ENCODE measurements at places on chromosomes 6 and 20. TPM values are rescaled to one million over a fixed set of nuclear protein-coding genes. Genes with fewer than 3 reads are reported as not detected.

The FERMT1 gene
- 2.6 TPM for total RNA-seq

The PDE10A gene
- total RNA-seq = 15.8 TPM

DNA sequence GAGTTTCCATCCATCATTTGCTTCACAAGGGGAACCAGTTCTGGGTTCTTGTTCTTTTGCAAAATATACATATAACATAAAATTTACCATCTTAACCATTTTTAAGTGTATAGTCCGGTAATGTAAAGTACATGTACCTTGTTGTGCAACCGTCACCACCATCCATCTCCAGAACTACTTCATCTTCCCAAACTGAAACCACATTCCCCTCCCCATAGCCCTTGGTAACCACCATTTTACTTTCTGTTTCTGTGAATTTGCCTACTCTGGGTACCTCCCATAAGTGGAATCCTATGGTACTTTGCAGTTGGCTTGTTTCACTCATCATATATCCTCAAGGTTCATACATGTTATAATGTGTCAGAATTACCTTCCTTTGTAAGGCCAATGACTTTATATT is 70.3 kb upstream of the DSP start:
- DNase-seq = no peak

The LTB gene
- total RNA-seq = 0.40 TPM

- DNase-seq = peak; percentile 77
Observed at GRCh38 chr20:44080064-44080463, 106.9 kb downstream of the JPH2 start.

GRCh38 chr6:84422380-84422968 is 195.0 kb upstream of the CEP162 start:
- peak; percentile 64 for DNase-seq

- no peak for DNase-seq
Observed at GRCh38 chr6:169954977-169955376, 203.6 kb downstream of the ERMARD start.

The TMEM151B gene
- total RNA-seq = not detected

The MICB gene
- 2.1 TPM for total RNA-seq

DNA sequence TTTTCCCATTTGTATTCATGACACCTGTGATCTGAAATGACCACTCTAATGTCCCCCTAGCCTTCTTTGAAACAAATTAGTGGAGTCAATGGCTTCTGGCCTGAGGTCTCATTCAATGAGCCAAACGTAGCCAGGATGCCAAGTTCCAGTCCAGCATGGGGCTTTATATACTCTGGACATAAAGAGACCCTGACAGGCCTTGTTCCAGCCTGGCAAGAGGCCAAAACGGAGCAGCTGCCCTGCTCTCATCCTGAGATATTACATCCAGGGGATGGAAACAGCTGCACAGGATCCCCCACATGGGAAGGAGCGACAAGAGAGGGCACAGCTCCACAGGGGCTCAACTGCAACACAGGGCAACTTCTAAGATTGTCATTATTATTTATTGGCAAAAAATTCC is 437.8 kb downstream of the CDH26 start:
- no peak for DNase-seq

The FKBP1C gene
- total RNA-seq = 0.52 TPM

The FILIP1 gene
- total RNA-seq = 41.5 TPM

The KCNQ2 gene
- not detected for total RNA-seq

DNA sequence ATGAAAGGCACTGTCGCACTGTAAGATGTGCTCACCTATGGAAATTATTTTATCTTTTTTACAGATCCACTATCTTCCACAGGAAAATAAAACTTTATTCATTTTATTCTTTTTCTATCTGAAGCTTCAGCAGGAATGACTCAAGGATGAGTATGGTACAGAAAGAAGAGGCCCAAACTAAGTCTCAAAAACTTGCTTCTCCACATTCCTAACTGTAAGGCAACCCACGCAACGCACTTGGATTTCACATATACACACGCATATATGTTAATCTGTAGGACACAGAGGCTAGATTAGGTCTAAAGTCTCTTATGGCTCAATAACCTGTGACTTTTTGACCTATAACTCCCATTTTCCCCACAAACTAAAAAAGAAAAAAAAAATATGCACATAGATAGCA is 81.9 kb downstream of the RALGAPA2 start:
- no peak for DNase-seq

DNA sequence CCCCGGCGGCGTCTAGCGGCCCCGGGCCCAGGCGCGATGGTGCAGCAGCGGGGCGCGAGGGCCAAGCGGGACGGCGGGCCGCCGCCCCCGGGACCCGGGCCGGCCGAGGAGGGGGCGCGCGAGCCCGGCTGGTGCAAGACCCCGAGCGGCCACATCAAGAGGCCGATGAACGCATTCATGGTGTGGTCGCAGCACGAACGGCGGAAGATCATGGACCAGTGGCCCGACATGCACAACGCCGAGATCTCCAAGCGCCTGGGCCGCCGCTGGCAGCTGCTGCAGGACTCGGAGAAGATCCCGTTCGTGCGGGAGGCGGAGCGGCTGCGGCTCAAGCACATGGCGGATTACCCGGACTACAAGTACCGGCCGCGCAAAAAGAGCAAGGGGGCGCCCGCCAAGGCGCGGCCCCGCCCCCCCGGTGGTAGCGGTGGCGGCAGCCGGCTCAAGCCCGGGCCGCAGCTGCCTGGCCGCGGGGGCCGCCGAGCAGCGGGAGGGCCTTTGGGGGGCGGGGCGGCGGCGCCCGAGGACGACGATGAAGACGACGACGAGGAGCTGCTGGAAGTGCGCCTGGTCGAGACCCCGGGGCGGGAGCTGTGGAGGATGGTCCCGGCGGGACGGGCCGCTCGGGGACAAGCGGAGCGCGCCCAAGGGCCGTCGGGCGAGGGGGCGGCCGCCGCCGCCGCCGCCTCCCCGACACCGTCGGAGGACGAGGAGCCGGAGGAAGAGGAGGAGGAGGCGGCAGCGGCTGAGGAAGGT is 715 bp downstream of the SOX12 start:
- DNase-seq = peak; percentile 82

- no peak for DNase-seq
Observed at GRCh38 chr6:52532457-52532856, 44.4 kb downstream of the TRAM2 start.

DNA sequence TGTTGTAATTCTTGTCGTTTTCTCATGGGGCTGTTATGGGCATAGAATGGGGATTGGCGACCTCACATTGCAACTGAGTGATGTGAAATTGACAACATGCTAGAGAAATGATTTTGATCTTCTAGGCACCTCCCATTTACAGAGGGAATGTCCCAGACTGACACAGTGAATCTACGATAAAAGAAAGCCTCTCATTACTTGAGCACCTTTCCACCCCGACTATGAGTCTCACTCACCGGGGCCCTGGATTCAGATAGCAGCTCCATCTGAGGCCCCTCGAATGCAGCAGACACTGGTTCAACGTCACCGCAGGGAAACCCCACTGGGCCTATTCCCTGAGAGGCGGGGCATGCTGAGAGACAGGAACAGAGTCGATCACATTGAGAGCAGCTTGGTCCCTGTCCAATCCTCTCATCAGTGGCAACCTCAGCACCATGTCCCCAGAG is 49.1 kb downstream of the NFATC2 start:
- no peak for DNase-seq

GRCh38 chr6:116011520-116011919 is 49.2 kb downstream of the FRK start:
- DNase-seq = no peak

The PLTP gene
- 14.2 TPM for total RNA-seq

DNA sequence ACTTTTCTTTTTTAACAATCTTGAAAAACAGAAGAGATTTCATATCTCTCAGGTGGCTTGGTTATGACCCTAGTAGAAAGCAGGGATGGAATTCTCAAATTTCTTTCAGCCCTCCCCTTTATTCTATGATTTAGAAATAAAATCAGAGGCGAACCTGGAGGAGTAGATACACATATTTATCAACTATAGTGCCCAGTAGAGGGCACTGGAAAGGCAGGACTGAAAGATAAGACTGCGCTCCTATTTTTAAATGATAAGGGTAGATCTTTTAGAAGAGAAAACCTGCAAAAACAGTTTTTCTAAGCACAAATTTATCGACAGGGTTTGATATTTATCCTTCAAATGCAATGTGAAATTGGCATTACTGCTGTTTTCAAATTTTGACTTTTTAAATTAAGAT is 1296.6 kb downstream of the EPHA7 start:
- DNase-seq = peak; percentile 40

DNA sequence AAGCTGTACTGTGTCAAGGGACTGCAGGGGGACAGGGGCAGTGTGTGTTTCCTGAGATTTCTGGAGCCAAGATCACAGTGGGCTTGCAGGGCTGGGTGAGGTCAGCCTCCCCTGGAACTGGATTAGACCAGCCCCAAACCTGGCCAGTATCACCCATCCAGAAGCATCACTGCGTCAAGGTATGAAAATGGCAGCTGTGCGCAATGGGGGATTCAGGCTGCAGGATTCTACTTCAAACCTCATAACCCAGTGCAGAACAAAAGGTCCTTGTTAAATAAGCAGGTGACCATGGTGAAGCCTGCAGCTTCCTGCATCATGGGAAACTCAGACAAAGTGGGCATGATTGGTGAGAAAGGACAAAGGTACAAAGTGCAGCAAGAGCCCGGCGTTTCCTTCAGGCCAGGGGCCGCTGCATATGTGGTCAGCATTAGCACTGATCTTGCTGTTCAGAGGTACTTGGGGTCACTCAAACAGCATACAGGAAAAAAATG is 33.4 kb downstream of the TRAF3IP2 start:
- DNase-seq = no peak

The IRF4 gene
- not detected for total RNA-seq

All from myocyte (in vitro differentiated cells).